Stimulated activated CD8-positive, alpha-beta memory T cell treated with anti-CD3 and anti-CD28 coated beads, Interleukin-4, amount 100 ng/mL, for 24 hours (primary cell): ENCODE measurements at places on chromosomes 7 and 10.

GRCh38 chr7:22399091-22399490, 42.1 kb upstream of the RAPGEF5 start:
- no peak for DNase-seq

GRCh38 chr7:84450772-84451171, 256.2 kb upstream of the SEMA3A start:
- no peak for DNase-seq

GRCh38 chr10:112583236-112583939, 136.4 kb downstream of the VTI1A start:
- no peak for DNase-seq

DNA sequence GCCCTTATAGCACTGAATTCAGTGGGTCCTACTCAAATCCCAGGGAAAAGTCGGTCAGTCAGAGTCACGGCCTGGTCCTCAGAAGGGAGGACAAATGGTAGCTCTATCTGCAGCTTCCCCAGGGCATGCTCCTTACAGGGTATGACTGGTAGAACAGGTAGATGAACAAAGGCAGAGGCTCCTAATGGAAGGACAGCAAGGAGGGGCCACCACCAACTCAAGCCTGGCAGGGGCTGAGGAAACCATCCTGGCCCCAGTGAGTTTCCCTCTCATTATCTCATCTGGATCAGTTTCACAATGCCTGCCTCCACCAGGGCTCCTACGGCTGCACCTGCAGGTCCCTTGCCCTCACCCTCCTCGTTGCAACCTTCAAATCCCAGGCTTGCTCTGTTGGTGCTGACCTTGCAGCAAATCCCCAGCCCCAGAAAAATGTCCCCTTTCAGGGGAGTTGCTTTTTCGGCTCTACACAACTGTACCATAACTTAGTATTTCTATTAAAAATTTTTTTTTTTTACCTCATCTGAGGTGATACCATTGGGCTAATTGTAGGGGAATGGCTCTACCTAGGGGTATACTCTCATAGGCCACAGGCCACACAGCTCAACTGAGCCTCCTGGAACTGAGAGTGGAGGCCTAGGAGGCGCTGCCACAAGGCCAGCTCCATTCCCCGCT, 2.4 kb upstream of the MYO1G start:
- DNase-seq, result no peak

- DNase-seq, result no peak
Observed at GRCh38 chr10:17001961-17002749, 127.5 kb downstream of the CUBN start.

GRCh38 chr10:90167174-90168064, 466.0 kb downstream of the KIF20B start:
- no peak for DNase-seq

DNA sequence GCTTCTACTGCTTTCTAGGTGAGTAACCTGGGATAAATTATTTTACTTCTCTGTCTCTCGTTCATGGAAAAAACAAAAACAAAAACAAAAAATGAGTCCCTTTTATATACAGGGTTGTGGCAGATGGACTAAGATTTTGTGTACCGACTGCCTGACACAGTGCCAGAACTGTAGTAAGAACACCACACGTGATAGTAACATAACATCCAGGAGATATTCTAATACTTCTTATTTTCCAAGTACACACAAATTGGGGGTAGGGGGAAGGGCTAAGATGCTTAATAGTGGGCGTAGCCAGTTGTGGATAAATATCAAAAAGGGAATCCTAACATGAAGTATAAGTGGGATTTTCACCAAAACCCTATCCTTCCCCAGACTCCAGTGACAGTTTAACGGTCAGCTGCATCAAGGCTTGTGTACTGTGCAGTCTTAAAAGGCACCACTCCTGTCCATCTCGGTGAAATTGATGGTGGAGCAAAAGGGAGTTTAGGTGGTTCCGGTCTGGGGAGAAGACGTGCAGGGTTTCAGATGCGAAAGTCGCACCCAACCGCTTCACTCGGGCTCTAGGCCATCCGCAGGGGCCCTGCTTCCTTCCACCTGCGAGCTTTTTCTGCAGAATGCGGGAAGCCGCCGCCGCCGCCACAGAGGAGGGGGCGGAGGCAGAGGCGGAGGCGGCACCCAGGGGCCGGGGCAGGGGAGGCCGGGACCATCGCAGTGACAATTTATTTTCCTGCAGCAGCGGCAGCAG, at the start of gene STAMBPL1:
Gene STAMBPL1 (plus strand): TSS at position 712 of the 748 bp plus-strand sequence. CDS start 21,464 bp downstream, outside the sequence.
- peak; percentile 64 for DNase-seq

DNA sequence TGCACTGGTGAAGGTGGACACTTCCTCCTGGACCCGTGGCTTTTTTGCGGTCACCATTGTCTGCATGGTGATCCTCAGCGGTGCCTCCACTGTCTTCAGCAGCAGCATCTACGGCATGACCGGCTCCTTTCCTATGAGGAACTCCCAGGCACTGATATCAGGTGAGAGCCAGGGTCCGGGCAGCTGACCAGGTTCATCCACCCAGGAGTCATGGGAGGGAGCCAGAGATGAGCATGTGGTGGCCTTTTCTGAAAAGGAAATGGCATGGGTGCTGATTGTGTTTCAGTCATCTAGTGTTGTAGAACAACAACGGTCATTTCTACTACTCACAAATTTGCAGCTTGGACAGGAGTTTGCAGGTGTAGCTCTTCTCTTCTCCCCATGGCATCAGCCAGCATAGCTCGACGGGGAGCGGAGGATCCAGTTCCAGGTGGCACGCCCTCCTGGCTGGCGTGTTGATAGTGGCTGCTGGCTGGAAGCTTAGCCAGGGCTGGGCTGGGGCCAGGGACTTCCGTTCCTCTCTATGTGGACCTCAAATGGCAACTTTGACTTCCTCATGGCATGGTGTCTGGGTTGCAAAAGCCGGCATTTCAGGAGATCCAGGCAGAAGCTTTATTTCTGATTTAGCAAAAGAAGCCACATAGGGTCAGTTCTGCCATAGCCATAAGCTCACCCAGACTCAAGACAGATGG, 32.7 kb downstream of the SLC29A3 start:
- no peak for DNase-seq

DNA sequence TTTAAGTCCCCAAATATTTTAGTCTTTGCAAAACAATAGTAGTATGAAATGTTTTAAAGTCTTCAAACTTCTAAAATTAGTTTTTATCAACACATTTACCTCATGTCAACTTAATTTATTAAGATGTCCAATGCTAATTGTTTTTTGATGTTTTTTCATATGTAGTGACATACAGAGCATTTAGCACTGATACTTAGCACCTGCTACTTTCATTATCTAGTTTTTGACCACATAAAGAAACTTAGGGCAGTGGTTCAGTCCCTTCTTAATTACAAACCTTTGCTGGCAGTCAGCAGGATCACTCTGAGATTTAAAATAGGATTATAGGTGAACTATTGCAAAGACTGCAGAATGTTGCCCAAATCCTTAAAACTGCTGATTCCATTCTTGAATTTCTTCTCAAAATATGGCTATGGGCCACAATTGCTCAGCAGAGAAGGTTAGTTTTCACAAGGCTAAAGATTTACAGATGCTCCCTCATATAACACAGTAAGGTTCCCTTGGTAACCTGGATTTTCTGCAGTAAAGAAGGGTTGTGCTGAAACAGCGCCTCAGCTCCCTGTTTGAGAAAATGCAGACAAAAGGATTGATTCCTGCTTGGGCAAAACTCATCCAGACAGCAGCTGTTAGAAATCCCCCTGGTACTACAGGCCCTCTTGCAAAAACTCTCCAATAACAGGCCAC, 3.4 kb downstream of the GPR85 start:
- DNase-seq, result no peak

- DNase-seq, result no peak
Observed at GRCh38 chr10:88108115-88108610, 244.7 kb downstream of the PTEN start.

- no peak for DNase-seq
Observed at GRCh38 chr10:102302611-102303010, 57.3 kb downstream of the GBF1 start.

DNA sequence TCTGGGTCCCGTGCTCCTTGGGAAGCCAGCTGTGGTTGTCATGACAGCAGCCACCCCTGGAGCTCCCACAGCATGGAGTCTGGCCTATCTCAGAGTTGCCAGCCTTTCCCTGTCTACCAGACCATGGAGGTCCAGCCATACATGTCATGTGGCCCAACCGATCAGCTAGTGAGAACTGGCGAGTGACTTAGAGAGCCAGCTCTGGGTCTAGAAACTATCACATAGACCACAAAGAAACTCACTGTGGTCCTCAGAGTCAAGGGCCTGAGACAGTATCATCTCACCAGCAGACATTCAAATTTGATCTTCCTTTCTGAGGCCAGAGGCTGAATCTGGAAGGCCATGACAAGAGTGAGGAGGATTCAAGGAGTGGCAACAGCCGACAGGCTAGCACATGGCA, 223.3 kb upstream of the GPR26 start:
- DNase-seq, result no peak

GRCh38 chr10:128506423-128506822, 380.2 kb upstream of the MKI67 start:
- DNase-seq, result no peak

GRCh38 chr7:151840088-151840910, 36.6 kb downstream of the PRKAG2 start:
- DNase-seq, result no peak

GRCh38 chr7:92303761-92304160, 58.0 kb downstream of the ANKIB1 start:
- DNase-seq, result no peak

- DNase-seq, result no peak
Observed at GRCh38 chr10:49178489-49179471, 9.4 kb downstream of the TMEM273 start.

DNA sequence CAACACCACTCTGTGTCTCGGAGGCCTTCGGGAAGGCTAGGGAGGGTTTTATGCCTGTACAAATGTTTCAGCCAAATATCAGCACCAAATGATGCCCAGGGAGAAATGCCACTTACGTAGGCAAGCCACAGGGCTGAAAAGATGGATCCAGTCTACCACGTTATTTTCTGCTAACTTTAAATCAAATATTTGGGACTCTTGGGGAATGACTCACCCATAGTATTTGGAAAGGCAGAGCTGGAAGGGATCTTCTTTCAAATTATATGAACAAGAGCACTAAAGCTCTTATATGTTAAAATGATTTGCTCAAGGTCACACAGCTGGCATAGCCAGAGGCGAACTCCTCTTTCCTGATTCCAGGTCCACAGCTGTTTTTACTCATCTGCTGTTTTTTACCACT, 591.4 kb downstream of the SORCS1 start:
- DNase-seq, result no peak

GRCh38 chr10:7409045-7409731, 1.6 kb downstream of the SFMBT2 start:
- peak; percentile 31 for DNase-seq

DNA sequence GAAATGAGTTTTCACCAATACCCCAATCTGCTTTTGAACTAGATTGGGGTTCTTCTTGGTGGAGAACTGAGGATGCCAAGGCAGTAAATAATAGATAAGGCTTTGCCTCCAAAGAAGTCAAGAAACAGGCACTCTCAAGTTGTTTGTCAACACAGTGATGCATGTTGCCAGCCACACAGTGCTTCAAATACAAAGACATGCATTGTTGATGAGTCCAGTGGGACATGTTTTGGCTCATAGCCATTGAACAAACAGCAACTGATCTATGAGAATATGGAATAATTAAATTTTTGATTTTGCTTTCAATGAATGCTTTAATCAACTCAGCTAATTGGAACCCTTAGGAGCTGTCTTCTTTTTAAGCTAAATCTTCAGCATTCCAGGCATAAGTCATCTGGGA, 346.4 kb downstream of the THSD7A start:
- no peak for DNase-seq
